GM12891 (cell line): ENCODE measurements at places on chromosomes 4 and X.
A peak's percentile ranks its signal among the peaks of the same experiment; 100 is the strongest.

- no peak for DNase-seq
Observed at GRCh38 chr4:141102367-141102766, 30.9 kb downstream of the RNF150 start.

DNA sequence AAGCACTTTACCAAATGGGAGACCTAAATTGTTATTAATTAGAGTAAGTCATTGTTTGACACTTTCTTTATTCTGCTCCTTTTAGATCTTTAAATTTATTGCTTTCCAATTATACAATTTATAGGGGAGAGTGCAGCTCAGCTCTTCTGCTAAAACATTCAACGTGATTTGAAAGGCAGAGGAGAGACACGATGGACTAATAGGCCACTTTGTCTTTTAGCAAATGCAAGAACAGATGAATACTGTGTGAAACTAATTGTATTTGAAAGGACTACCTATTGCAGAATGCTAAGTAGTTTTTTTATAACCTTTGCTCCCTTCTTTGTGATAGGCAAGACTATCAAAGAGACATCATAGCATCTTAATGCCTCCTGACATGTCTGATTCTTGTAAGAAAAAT is 320.4 kb upstream of the KLF3 start:
- no peak for DNase-seq

DNA sequence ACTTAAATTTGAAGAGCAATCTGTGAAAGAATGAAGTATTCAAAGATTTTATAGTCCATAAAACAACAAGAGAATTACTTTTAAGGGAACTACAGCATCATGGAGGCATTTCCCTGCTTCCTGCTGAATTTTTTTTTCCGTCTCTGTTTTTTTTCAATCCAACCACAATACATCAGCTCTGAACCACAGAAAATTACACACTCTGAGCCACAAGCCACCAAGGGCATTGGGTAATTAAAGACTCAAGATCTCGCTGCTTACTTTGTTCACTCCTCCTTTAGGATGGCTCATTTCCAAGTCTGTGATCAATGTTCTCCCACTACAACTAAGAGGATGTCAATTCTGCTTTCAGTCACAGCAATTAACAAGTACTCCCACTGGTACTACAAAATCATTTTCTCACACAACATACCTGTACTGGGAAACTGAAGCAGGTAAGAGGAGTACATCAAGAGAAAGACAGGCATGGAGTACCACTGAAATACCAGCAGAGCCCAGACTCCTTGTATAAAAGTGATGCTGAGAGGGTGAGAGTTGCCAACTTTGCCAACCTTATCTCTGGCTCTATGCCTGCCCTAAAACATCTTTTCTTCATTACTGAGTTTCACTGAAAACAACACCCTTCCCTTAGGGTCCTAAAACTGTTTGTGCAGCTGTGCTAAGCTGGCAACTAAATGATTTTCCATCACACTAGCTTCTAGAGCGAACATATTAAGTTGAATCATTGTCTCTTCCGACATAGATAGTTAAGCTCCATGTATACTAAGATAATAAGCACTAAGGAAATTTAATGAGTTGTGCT is 105.8 kb upstream of the MAGEB18 start:
- DNase-seq = no peak

DNA sequence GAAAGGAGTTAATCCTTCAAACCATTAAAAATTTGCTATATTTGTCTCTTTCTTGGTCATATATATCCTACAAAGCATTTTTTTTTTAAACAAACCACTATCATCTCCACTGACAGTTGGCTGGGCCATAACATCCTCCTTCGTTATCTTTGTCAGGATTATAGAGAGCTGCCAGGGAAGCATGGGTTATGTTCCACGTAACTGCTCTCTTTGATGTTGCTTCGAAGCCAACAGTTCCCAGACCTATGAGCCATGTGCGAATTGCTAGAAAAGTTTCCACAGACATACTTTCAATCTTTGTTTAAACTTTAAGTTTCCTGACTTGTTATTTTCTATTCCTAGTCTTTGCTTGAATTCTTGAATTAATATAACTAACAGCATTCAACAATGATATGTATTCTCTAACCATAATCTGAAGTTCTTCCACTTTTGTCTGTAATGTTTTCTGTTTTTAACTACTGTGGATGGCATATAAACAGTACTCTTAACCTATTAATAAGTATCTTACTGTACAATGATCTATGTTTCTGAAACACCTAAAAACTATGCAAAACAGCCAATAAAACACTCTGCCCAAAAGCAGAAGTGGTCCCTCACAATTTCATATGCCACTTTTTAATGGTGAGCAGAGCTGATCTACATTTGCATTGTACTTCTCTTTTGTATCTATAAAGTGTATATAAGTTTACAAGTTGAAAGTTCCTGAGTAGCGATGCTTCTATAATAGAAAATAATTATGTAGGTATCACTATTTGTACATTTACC is 37.9 kb downstream of the EREG start:
- no peak for DNase-seq

- DNase-seq = no peak
Observed at GRCh38 chrX:21662761-21663160, 4.6 kb upstream of the KLHL34 start.

GRCh38 chrX:114065577-114066223 is 518.2 kb upstream of the HTR2C start:
- no peak for DNase-seq

DNA sequence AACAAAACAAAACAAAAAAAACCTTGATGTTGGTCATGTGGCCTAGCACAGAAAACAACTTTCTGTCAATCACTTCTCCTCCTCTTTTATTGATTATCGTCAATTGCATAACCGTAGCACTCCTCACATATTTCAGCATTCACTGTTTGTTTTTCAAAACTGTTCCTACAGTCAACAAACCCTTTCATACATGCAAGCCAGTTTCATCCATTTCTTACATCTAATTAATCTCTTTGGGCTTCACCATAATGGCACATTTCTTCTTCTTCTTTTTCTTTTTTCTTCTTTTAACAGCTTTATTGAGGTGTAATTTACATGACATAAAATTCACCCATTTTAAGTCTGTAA is 246.9 kb downstream of the PTTG2 start:
- DNase-seq = no peak

GRCh38 chr4:8331575-8331955 is 62.0 kb downstream of the HTRA3 start:
- DNase-seq = no peak

DNA sequence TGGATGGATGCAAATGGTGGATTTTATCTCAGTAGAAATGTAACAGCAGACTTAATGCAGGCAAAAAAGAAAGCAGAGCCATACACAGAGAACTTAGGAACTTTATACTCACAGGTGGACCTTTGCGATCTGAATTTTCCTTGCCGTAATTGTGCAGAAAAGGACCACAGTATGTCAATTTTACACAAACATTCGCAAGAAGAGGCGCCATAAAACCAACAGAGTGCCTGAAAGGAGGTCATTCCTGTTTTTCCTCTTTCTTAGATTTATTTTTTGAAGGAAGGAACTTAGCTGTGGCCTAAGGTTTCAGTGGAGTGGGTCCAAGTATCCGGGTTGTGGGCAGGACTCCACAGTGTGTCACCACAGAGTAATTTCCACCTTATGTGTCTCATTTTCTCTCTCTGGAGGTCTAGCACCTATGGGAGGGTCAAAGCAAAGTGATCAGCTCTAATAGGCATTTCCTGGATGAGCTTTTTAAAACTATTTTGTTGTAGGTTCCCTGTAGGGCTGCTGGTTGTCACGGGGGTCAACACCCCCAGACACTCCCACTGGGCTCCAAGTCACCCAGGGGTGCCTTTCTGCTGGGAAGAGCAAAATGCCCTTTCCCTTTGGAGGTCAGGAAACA is 24.7 kb upstream of the PBDC1 start:
- no peak for DNase-seq

DNA sequence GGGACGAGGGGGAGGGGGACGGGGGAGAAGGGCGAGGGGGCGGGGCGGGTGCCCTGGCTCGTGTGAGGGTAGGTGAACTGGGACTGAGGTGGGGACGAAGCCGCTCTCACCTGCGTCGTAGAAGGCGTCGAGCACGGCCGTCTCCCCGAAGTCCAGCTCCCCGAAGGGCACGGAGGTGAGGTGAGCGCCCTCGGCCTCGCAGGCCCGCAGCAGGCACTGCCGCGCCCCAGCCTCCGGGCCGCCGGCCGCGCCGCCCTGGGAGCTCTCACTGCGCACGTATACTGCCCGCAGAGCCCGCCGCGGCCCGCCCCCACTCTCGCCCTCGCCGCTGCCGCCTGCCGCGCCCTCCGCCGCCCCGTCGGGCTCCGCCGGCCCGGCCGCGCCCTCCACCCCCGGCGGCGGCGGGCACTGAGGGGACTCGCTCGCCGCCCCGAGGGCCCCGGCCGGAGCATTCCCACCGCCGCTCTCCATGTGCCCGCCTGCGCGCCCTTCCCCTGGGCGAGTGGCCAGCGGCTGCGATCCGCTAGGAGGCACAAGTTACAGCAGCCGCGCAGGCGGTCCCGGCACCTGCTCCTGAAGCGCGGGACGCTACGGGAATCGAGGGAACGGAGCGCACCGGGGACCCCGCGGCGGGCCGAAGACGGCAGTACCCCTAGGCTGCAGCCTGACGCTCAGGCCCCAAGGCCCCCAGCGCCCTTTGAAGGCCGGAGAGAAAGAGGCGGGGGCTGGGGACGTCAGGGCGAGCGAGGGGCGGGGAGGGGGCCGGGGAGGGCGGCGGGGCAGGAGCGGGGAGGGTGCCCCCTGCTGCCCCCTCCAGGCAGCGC is at the start of gene MAP3K15:
TSS of gene MAP3K15 (minus strand) at position 718 of the 824 bp plus-strand sequence. CDS start at position 471, 247 bp downstream.
- peak; percentile 32 for DNase-seq

DNA sequence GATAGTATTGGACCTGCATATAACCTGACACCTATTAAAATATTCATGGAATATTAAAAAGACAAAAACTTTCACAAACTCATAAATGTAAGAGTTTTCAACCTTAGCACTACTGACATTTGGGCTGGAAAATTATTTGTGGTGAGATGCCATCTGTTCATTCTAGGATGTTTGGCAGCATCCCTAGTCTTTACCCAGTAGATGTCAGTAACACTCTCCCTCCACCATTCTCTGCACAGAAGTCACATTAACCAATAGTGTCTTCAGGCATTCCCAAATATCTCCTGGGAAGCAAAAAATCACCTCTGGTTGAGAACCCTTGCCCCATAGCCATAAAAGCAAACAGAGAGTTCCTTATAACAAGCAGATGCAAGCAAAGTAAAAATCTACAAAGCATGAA is 41.4 kb upstream of the NDST4 start:
- DNase-seq = no peak

DNA sequence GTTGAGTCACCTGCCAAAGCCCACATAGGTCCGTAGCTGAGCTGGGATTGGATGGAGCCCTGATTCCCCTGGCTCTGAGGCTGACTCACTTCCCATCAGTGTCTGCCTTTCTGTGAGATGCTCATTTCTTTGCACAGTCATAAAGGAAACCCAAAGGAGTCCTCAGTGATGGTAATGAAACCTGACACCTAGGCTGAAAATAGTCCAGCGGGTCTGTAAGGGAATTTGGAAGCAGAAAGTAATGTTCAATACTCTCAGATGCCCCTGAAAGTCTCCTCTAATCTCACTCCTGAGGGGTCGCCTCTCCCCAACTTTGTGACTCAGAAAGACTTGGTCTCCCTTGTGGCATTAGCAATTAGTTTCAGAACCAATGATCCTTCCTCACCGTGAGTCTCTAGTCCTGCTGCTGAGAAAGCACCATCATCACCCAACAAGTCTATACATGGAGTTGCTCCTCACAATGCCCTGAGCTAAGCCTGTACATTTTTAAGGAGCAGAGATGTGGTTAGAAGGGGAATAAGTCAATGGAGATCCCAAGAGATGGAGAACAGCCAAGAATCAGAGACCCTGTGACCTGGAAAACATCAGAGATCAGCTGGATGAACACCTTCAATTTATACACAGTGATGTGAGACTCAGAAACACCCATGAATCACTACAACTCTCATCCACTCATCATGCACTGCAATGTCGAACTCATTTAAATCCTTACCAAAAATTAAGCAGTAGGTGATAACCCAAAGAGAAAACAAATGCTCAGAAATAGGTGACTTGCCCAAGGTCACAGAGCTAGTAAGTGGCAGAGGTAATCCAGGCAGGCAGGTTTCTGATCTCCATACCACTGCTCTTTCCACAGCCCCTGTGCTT is 219.0 kb upstream of the CPEB2 start:
- no peak for DNase-seq

- DNase-seq = no peak
Observed at GRCh38 chr4:137851435-137851834, 319.1 kb upstream of the PCDH18 start.

GRCh38 chr4:10765386-10765785 is 80.8 kb upstream of the CLNK start:
- DNase-seq = no peak

DNA sequence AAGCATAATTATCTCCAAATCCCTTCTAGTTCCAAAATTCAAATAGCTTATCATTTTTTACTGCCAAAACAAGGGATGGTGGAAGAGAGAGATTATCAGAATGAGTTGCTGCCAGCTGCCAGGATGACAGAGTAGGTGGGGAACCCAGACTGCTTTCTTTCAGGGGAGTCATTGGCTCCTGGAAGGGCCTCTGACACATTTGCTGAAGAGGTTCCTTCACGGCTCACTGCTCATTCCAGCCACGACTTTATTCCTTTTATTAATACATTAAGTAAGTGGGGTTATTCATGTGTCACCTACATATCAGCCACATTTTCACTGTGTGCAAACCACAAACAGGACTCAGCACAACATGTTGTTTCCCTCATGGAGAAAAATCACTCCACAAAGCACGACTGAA is 12.7 kb upstream of the SMIM43 start:
- DNase-seq = no peak

DNA sequence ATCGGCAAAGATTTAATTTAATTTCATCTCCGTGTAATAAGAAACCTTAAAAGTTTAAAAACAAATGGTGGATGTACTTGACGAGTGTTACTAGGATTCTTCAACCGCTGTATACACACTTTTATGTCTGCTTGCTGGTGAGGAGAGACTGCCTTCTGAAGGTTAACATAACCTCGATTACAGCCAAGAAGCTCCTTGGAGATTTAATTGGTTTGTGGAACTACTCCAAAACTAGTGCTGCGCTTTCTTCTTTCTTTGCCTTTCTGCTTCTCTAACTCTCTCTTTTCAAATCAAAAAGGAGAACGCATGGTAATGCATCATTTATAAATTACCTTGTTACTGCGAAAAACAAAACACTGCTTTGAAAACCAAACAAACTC is 109.0 kb downstream of the ANTXR2 start:
- no peak for DNase-seq

DNA sequence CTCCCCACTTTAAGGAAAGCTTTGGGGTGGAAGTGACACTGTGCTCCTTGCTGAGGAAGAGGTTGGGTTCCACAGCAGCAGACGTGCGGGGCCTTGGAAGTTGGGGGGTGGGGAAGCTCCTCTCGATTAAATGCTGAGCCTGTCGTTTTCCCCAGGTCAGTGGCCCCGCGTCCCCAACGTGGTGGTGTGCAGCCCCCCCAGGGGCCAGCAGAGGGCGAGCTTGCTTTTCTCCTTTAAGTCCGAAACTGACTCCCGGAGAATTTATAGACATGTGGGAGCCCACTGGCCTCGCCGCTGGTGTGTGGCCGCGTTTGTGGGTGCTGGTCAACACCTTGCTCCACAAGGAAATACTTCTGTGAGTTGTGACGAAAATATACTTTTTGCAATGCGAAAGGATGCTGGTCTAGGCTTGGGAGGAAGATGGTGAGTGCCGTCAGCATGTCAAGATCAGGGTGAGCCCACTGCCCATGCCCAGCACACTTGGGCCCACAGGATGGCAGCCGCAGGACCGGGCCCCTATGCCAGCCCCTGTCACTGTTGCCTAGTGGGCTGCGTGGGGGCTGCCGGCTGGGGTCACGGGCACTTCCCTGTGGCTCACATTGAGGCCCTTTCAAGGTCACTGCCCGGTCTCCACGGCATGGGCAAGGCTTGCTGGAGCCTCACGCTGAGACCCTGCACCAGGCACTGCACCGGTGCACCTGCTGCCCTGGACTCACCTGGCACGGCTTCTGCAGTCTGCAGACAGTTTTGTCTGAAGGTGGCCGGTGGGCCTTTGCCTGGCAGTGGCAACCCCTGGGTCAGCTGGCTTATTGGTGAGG is 9.4 kb downstream of the UVSSA start:
- DNase-seq = peak; percentile 66
